ENCODE measurements at places on chromosomes 4 and X.

GRCh38 chr4:142404191-142404611 is 441.9 kb downstream of the INPP4B start:
- DNase-seq = no peak

GRCh38 chrX:103780336-103781061 is 3.9 kb downstream of the PLP1 start:
- no peak for DNase-seq

DNA sequence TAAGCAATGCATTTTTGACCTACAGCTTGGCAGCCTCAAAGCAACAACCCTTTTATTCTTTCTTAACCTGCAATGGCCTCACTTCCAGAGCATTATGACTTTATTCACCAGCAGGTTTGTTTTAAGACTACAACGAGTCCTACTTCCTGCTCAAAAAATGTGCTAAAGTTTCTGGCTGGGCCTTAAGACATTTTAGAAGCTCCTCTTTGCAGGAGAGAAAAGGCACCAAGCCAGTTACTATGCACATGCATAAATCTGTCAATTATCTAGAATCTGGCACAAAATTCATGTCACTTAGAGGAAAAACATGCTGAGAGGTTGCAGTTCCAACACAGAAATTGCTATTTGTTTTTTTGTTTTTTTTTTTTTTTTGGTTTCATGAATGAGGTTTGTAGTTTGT is 223.0 kb upstream of the EPHA5 start:
- no peak for DNase-seq

- DNase-seq = no peak
These were observed 142.8 kb downstream of the SLIT2 start for GRCh38 chr4:20394512-20394911.

- DNase-seq = no peak
These were observed 84.8 kb upstream of the ZNF827 start for GRCh38 chr4:146023334-146023967.

- DNase-seq = no peak
These were observed 67.7 kb downstream of the INPP4B start for GRCh38 chr4:142778430-142778829.

- no peak for DNase-seq
These were observed 1.4 kb downstream of the POU4F2 start for GRCh38 chr4:146640021-146640464.
